ENCODE measurements at places on chromosomes 5 and 9.

DNA sequence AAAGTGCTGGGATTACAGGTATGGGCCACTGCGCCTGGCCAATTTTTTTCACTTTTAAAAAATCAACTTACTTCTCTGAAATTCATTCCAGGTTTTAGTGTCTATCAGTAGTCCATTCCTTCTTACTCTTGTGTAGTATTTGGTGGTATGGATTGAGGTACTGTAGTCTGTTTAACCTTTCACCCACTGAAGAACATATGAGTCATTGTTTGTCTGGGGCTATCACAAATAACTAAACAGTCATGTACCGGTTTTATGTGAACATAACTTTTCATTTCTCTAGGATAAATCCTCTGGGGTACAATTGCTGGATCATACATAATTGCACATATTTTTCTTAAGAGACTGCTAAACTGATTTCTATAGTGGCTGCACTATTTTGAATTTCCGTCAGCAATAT is 1188.0 kb upstream of the CDH9 start:
- no peak for DNase-seq

- no peak for DNase-seq
These were observed 17.9 kb upstream of the SPIN1 start for GRCh38 chr9:88370346-88370745.

DNA sequence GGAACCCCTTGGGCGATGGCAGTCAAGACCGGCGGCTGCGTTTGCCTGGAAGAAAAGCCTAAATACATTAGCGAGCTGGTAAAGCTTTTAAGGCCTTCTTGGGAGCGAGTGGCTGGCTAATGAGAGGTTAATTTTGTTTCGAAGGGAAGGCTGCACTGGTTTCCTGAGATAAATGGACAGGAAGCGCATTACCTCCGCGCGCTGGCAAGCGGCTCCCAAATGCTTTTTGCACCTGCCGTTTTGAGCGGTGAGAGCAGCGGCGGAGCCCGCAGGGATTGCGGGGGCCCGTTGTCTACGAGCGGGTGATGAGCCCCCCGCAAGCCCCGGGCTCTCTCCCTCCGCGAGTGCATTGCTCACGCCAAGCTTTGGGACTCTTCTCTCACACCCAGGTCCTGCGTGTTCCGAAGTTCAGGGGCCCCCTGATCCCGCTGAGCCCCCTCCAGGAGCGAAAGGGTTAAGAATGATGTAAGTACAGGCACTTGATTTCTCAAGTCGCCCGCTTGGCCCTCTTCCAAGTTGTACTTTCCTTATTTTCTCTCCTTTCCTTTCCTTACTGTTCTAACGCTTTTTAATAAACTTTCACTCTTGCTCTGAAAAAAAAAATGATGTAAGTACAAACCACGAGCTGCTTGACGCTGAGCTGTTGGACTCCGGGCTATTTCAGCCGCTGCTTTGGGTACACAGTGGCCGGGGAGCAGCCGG is 3.1 kb upstream of the RGMB start:
- DNase-seq = no peak

GRCh38 chr5:114467729-114468128 is 105.9 kb downstream of the KCNN2 start:
- DNase-seq = no peak

- DNase-seq = no peak
These were observed 65.2 kb upstream of the ADRA1B start for GRCh38 chr5:159851053-159851452.

DNA sequence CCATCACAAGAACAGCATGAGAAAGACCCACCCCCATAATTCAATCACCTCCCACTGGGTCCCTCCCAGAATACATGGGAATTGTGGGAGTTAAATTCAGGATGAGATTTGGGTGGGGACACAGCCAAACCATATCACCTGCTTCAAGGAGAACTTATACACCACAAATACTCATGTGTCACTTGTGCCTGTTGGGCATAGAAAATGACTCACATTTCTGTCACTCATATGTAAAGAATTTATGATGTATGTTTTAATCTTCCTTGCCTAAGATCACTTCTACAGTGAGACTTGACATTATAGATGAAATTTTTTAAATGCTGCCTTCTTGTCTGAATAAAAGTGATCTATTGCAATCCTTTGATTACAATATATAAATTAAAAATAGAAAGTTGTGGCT is 23.0 kb upstream of the PRDM6 start:
- no peak for DNase-seq

GRCh38 chr9:7293091-7293490 is 506.5 kb downstream of the DMAC1 start:
- no peak for DNase-seq

DNA sequence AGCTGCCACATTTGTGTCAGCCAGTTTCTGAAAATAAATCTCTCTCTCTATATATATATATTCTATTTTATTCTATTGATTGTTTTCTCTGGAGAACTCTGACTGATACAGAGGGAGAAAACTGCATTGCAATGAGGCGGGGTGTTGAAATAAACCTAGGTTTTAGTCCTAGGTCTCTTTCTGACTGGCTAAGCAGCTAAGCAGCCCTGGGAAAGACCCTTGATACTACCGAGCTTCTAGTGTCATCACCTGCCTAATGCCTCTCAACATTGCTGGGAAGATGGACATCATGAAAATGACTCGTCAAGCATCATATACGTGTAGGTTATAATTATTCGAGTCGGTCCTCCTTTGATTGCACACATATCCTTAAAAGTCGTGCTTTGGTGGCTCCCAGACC is 166.5 kb upstream of the IL12B start:
- no peak for DNase-seq

DNA sequence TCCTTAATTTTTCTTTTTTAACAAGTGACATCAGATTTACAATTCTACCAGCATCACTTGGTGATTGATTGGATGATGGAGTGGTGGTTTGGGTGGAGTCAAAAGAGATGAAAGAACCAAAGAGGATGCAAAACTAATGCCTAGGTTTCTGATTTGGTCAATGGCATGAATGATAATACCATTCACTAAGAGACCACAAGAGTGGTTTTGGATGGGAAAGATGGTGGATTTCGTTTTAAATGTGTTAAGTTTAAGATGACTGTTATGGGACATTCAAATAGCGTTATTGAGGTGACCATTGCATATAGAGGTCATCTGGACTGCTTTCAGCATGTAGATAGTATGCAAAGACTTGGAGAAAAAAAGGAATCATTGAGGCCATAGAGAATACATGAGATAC is 3.6 kb downstream of the SMC5 start:
- DNase-seq = no peak

DNA sequence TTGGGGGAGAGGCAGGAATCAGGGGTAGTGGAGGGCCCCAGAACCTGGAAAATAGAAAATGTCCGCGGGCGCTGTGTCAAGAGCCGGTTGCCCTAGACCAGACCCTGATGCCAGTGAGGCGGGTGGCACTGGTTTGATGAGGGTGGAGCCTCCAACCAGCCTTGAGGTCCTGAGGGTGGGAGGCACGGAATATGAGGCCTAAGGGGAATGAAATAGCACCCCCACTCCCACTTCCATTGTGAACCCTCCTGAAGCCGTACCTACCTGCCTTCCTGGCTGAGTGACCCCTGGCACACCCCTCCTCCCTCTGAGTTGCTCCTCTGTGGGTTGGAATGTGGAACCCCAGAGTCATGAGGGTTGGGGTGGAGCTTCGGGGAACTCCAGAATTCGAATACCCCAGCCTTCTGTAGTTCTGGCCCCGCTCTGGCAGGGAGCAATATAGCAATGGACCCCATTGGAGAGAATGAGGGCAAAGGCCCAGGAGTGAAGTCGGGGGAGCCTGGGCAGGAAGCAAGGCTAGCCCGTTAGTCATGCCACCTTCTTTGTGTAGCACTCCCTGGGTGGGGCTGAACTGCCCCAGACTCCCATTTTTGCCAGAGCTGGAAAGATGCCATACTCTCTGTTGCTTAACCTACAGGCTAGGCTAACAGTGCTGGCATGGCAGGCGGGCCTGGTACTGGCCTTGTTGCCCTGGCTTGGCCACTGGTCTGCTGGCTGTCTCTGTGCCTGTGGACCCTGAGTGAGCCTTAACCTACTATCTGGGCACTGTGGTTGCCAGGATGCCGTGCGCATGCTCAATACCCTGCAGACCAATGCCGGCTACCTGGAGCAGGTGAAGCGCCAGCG is 1.0 kb downstream of the FPGS start:
- no peak for DNase-seq

GRCh38 chr5:95439801-95440493 is 48.8 kb downstream of the FAM81B start:
- no peak for DNase-seq

- no peak for DNase-seq
These were observed 53.6 kb downstream of the GADD45G start for GRCh38 chr9:89658401-89658800.

GRCh38 chr9:132670457-132671391 is at the start of gene GTF3C4:
Gene GTF3C4 (plus strand): TSS chr9:132670464. CDS start chr9:132670599, 135 bp downstream.
- DNase-seq = peak; percentile 6

GRCh38 chr5:150284311-150284710 is 5.3 kb downstream of the CAMK2A start:
- DNase-seq = no peak

- no peak for DNase-seq
These were observed 50.2 kb downstream of the DROSHA start for GRCh38 chr5:31481531-31482165.

DNA sequence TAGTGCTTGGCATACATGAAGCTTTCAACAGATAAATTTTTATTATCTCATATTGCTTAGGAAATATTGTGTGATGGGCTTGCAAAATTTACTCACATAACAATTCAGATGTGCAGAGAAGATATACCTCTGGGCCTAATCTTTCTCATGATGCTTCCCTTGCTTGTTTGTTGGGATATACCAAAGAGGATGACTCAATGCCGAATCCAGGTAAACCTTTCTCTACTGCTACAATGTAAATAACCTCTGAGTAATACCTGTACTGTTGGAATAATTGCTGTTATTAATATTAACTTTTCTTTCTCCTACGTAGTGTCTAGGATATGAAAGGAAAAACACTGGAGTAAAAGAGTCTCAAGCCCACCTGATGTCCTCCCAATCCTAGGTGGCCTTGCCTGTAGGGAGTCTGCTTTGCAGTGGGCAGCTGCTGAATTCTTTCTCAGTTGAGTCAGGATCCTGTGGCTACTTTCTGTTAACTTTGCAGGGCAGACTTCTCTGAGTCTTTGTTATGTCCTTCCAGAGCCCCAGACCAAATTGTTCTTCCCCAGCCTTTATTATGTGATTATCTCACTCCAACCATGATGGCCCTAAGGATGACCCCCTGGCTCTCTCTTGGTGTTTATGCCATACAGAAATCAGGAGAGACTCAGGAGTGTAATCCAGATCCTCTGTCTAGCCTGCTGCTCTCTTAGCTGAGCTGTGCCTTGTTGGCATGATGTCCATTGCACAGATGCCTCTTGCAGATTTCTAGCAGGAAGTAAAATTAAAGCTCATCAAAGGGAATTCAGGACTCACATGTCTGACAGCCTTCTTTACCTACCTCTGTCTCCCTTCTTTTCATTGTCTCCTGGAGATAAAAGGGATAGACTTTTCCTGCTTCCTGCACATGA is 208.1 kb downstream of the SNX18 start:
- DNase-seq = no peak

GRCh38 chr9:103713631-103714030 is 380.5 kb upstream of the SMC2 start:
- no peak for DNase-seq

DNA sequence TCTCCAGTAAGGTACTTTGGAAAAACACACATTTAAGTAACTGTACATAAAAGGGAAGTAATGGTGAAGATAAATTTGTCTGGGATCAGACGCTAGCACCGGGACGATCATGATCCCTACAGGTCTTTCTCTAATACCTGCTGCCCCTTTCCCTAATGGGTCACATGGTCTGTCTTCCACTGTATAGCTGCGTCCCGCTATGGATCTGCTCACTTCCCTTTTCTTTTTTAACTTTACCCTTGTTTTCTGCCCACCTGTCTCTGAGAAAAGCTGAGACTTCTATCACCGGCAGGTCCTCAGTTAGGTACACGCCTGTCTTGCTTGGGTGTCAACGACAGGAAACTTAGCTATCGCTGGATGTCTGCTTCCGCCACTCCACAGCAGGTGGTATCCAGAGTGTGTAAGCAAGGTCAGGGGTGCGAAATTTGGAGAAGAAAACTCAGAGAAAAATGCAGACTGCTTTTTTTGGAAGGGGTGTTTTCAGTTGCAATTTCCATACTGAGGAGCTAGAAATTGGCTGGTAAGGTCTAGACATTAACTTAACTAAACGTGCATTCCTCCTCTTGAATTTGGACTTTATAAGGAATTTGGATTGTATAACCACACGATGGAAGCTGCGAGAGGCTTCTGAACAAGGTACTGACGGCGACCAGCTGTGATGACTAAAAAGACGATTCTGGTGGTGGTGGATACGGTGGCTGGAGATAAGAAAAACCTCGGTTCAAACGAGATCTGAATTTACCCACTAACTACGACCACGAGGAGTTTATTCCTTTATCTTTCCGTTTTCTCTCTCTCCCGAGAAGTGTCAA is 1.1 kb upstream of the ICE1 start:
- DNase-seq = no peak

GRCh38 chr5:25713259-25713658 is 1068.5 kb upstream of the CDH10 start:
- no peak for DNase-seq

DNA sequence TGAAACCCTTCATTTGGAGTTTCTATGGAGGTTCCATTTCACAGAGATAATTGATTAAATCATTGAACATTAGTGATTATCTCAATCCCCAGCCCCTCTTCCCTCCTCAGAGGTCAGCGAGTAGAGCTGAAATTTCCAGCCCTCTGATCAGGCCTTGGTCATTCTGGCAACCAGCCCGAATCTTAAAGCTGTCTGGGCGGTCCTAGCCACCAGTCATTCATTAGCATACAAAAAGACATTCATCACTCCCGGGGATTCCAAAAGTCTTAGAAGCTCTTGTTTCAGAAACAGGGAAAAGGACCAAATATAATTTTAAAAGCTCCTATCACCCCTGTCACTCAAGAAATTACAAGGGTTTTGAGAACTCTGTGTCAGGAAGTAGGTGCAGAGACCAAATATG is 41.3 kb downstream of the ZNF474 start:
- DNase-seq = no peak

GRCh38 chr5:39194466-39195136 is 24.8 kb downstream of the FYB1 start:
- no peak for DNase-seq

DNA sequence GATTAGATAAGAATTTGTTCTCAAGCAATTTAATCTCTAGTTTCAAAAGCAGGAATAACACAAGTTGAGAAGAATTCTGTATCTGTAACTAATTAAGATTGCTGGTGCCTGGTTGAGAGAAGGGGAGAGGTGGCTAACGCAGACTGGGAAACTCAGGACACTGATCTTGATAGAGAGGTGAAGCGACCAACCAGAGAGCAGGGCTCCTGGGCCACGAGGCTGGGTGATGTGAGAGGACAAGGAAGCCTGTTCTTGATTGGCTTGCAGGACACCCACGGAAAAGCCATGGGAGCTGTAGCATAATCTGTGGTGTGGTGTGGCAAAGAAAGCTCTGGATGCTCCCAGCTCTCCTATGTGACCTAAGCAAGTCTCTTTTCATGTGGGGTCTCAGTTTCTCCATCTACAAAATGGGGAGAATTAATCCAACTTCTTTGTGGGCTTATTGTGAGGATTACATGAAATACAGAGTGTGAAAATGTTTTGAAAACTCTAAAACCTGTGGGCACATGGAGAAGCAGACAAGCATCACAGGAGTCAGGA is 594.1 kb upstream of the BRINP1 start:
- DNase-seq = no peak

All from stimulated activated CD4-positive, alpha-beta T cell treated with anti-CD3 and anti-CD28 coated beads, Interleukin-12 subunit alpha, Interleukin-12 subunit beta, amount 100 ng/mL, for 24 hours (primary cell).